SJCRH30 (cell line): ENCODE measurements at places on chromosomes 1 and 21. TPM values are rescaled to one million over a fixed set of nuclear protein-coding genes. Genes with fewer than 3 reads are reported as not detected.

OR2T27 gene
- not detected in 2 replicates for total RNA-seq

GRCh38 chr1:20320704-20321103 lies 30.0 kb downstream of the VWA5B1 start:
- no peak for DNase-seq

- peak; percentile 49 for DNase-seq
Measured at GRCh38 chr1:55071477-55071876, 32.1 kb downstream of the PCSK9 start.

- DNase-seq = no peak
Measured at GRCh38 chr1:150089846-150090520, 22.4 kb downstream of the VPS45 start.

- DNase-seq = no peak
Measured at GRCh38 chr1:213491468-213491867, 440.4 kb downstream of the RPS6KC1 start.

DRAM2 gene
- 47.3 and 56.1 TPM in 2 replicates for total RNA-seq

OR2L3 gene
- total RNA-seq = not detected in 2 replicates

DNA sequence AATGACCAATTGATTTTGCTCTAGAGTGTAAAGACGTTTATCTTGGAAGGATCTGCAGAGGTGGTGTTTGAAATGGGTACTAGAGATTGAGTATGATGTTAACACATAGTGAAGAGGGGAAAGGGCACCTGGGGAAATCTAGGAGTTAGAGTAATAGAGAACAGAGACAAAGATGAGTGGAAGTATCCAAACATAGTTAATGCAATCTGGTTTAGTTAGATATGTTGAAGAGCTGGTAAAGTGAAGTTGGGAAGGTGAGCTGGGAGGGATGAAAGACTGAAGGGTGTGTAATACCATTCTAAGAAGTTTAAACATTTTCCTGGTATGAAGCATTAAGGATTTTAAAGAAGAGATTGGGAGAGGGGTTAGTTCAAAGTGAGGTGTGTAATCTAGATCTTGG lies 11.0 kb downstream of the XPR1 start:
- DNase-seq = no peak

SMAP2 gene
- total RNA-seq = 15.0 and 16.0 TPM in 2 replicates

- DNase-seq = peak; percentile 50
Measured at GRCh38 chr1:163528710-163529348, 207.1 kb downstream of the NUF2 start.

DNA sequence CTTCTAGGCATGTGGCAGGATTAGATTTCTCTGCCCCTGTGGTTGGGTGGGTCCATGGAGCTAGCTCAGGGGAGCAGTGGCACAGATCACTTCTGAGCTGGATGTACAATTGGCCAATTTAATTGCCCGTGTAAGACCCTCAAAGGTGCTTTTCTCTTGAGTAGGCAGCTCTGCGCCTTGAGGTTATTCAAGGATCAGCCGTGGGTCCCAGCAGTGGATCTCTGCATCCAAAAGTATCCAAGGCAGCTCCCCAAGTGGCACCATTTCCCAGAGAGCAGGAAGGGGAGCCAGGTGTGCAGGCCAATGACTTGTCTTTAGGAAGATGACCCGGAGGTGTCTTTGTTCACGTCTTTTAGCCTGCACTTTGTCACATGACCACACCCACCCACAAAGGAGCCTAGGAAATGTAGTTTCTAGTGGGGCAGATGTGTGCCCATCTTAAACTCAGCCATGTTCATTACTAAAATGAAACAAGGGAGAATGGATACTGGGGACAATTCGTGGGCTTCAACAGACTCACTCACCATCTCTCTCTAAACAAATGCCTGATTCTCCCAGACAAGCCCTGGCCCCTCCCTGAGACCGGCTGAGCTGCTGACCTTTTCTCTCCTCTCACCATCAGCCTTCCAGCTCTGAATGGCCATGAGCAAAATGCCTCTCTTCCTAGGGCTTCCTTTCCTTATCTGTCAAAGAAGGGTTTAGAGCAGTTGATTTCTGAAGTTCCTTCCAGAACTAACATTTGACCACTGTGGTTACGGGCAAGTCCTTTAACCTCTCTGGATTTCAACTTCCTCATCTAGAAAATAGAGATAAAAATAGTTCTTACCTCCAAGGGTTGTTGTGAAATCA lies 41.4 kb upstream of the TENT5C start:
- DNase-seq = no peak

GPR37L1 gene
- 0.02 TPM in 1 of 2 replicates, not detected in the other for total RNA-seq

MMP23B gene
- total RNA-seq = 0.81 and 2.7 TPM in 2 replicates

DNA sequence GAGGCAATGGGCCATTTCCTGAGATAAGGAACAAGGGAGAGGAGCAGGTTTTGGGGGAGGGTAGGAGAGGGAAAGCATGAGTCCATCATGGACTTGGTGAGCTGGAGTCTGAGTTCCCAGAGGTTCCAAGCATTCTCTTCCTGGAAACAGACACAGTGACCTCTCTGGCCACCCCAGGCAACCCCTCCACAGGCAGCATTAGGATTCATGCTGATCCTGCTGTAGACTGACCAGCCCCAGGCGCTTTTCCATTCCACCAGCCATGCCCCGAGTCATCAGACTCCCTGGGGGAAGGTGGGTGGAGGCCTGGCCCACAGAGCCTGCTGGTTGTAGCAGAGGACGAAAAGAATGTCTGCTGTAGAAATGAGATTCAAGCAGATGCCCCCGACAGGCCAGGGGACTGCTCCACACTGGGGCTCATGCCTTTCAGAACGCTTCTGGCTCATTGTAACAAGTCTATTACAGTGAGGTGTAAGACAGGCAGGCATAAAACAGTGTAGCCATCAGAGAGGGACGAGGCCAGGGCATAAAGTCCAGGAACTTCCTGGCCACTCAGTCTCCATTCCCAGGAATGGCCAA lies 52.2 kb downstream of the KCND3 start:
- no peak for DNase-seq

DNA sequence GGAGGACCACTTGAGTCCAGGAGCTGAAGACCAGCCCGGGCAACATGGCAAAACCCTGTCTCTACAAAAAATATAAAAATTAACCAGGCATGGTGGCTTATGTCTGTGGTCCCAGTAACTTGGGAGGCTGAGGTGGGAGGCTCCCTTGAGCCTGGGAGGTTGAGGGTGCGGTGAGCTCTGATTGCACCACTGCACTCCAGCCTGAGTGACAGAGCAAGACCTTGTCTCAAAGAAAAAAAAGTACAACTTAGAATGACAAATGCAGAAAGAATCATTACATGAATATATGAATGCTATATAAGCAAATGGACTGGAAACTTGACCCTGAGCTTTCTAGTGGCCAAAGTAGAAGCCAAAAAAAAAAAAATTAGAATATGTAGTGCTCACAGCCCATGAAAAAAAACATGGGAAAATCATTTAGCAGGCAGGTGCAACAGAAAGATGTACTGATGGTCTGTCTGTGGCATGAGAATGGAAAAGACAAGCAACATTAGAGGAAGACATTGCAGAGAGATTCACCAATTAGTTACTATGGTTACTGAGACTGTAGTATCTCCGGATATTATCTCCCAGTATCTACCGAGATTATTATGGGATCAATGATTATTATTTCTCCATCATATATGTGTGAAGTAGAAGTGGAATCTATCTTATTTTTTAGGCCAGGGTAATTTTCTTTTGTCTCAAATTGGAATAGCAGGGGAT lies 19.2 kb downstream of the ELAPOR1 start:
- DNase-seq = no peak

SH2D1B gene
- 0.08 TPM in 1 of 2 replicates, not detected in the other for total RNA-seq

CELA2B gene
- 18.3 and 24.2 TPM in 2 replicates for total RNA-seq

DNA sequence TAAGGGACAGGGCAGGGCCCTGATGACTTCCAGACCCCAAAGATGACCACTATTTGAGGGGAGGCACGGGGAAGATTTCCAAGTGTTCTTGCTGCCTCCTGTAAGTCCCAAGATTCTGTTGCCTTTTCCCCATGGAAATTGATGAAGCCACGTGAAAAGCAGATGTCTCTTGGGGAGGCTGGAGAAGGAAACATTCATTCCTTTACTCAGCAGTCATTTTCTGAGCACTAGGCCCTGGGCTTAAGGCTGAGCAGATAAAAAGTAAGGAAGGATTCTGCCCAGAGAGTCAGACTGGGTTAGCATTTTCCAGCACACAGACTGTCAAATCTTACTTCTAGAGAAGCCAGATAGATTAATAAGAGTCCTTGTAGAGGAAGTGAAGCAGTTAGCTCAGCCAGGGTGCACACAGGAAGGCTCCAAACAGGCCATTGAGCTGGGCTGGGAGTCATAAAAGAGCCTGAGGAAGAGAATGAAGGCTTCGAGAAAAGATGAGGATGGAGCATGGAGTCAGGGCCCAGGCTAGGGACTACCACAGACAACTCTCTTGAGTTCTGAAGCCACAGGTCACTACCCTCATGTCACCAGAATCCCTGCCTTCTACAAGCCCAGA lies 10.1 kb downstream of the EXTL1 start:
- no peak for DNase-seq
